Mammary epithelial cell (primary cell): ENCODE measurements at places on chromosomes 11 and 22. TPM values are rescaled to one million over a fixed set of nuclear protein-coding genes. Genes with fewer than 3 reads are reported as not detected.
A peak's percentile ranks its signal among the peaks of the same experiment; 100 is the strongest.

DNA sequence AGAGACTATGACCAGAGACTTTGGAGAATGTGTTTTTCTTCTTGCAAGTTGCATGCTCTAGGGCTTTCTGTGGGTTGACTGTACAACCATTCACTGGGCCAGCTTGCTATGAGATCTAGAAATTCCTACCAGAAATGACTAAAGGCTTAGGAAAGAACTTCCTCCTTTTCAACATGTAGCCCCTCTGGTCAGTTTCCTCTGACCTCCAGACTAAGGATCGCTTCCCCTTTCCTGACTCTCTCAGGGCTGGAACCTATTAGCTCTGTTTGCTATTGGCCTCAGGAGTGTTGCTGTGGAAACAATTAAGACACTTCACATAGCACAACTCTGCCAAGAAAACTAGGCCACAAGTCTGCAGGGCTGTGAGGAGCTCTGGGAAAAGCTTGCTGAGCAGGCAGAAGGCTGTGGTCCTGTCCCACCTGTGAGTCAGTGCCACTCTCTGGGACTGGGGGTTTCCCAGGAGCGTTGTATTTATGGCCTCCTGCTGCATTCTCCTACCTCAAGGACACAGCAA lies 10.7 kb downstream of the CRY2 start:
- peak; percentile 20 for DNase-seq

The CASP5 gene
- not detected for polyA plus RNA-seq

The CHST1 gene
- 0.02 TPM for polyA plus RNA-seq

The SLC37A2 gene
- 80.3 TPM for polyA plus RNA-seq

DNA sequence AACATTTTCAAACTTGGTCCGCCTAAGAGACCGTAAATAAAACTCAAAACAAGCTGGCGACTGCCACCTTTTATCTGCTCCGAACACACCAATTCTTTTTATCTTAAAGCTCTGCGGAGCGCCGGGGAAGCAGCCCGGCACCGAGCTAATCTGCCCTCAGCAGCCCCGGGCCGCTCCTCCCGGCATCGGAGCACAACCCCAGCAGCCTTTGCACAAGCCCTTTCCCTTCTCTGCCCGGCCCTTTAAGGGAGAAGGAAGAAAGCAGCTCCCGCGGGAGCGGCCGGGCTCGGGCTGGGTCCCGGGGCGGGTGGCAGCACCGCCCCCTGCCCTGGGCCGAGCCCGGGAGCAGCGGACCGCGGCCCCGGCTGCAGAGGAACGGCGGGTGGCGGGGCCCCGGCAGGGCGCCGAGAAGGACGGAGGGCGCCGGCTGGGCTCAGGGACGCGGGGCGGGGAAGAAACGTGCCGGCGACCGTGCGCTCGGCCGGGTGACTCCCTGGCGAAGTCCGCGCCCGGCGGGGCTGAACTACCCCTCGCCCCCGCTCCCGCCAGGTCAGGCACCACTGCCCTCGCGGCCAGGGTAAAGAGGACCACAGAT lies 133.6 kb upstream of the C11orf58 start:
- peak; percentile 66 for DNase-seq

- peak; percentile 39 for DNase-seq
Measured at GRCh38 chr11:117986981-117987574, 884 bp downstream of the IL10RA start.

The CRYAB gene
- polyA plus RNA-seq: 8.1 TPM

The MLC1 gene
- 0.02 TPM for polyA plus RNA-seq

GRCh38 chr22:33057363-33057995 lies 702 bp downstream of the SYN3 start:
- no peak for DNase-seq

DNA sequence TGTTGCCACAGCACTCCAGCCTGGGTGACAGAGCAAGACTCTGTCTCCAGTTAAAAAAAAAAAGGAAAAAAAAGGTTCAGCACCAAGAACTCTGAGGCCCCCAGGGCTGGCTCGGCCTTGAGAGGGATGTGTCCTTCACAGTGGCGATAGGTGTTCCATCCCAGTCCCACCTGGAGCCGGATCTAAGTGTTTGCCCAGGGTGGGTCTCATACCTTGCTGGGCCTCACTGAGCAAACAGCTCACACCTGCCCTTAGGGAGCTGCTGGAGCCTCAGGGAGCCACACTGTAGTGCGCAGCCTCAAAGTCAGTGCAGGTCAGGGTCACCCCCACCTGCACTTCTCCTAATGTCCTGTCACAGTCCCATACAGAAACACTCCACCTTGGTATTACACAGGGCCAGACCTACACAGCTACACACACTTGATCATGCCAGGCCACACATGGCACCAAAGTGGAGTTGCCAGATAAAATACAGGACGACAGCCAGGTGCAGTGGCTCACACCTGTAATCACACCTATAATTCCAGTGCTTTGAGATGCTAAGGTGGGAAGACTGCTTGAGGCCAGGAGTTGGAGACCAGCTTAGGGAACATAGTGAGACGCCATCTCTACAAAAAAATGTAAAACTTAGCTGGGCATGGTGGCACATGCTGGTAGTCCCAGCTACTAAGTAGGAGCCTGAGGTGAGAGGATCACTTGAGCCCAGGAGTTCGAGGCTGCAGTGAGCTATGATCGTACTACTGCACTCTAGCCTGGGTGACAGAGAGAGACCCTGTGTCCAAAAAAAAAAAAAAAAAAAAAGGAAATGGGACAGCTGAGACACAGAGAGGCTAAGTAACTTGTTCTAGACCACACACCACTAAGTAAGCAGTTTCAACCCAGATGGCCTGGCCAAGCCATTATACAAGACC lies 7.3 kb downstream of the STARD10 start:
- no peak for DNase-seq

The INSC gene
- 0.63 TPM for polyA plus RNA-seq

The CRYBB3 gene
- 0.09 TPM for polyA plus RNA-seq

The RFPL2 gene
- polyA plus RNA-seq: not detected

DNA sequence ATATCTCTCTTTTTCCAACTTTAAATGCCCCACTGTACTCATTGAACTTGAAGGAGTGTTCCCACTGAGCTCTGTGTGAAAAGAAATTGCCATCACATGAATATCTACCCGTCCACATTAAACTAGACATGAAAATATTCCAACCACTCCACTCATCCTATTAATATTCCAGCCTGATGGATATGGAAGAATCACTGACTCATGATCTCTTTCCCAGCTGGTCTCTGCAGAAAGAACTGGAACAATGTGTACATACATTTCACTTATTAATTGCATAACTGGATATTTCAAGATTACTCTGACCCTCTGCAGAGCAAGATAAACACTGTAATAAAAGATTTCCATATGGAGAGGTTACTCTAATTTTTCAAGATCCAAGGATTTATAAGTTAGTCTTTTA lies 711.1 kb upstream of the LRRC4C start:
- no peak for DNase-seq

DNA sequence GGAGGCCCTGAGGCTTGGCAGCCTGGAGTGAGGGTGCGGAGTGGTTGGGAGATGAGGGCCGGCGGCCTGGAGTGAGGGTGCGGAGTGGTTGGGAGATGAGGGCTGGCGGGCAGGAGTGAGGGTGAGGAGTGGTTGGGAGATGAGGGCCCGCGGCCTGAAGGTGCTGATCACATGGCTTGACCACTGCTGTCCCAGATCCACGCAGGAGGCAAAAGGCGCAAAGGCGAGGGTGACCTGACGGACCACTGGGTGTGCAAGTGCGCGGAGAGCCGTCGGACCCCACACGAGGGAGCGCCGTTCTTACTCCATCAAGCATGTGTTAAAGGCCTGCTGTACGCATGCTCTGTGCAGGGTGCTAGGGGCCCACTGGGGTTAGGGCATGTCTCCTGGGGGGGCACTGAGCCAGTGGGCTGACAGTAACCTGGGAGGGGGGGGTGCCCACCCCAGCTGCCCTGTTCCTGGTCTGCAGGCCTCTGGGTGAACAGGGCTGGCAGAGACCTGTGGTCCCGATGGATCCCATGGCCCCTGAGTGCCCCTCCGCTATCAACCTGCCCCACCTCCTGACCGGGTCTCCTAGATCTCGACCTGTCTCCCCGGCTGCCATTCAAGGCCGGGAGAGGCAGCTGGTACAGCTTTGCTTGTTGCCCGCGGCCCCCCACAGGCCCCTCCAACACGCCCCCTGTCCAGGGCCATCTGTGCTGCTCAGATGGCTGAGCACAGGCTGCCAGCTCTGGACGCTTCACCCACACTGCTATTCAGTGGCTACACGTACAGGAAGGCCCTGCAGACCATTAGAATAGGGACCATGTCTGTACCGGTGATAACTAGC lies 21.1 kb downstream of the MRGPRD start:
- no peak for DNase-seq

DNA sequence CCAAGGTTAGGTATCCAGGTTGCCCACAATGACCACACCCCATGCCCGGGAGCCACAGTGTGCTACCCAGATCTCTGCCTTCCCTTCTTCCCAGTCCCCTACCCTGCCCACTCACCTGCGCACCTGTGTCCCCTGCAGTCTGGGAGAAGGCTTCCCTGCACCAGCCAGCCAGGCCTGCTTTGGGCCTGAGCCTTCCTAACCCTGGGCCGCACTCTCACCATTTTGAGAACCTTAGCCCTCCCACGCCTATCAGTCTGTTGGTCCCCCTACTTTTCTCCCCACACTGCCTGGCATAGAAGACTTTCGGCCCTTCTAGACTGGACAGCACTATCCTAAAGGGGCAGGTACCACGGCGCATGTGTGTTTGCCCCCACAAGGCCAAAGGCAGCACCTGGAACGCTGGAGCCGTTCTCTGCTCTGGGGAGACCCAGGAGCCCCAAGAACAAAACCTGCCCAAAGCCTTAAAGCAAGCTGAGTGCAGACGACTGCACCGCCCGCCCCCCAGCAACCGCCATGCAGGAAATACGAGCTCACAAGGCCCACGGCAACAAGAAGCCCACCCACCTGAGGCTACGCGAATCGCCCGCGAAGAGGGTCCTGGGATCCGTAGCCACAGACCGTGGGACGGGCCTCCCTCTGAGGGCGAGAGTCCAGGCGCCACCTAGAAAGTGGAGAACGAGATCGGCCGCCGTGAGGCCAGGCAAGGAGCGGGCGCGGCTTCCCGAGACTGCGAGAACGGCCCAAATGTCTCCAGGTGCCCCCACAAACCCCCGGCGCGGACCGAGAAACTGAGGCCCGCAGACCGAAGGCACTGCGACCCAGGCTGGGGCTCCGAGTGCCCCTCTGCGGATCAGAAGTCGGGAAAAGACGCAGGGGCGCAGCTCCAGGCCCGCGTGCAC lies 546 bp downstream of the GNB1L start:
- DNase-seq: no peak

The PATE2 gene
- not detected for polyA plus RNA-seq

DNA sequence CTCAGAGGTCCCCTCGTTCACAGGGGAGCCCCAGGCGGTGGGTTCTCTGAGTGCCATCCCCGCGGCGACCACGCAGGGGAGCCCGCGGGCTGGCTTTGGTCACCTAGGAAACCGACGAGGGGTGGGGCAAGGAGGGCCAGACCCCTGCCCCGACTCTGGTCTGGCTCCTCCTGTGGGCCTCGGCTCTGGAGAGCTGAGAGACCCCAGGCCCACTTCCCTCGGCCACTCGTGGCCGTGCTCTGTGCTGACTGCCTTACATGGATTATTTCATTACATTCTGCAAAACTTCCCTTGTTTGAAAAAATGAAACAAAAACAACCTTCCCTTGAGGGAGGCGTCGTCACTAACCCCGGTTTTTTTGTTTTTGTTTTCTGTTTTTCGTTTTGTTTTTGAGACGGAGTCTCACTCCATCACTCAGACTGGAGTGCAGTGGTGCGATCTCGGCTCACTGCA lies 15.1 kb upstream of the CYTH4 start:
- DNase-seq: no peak

- DNase-seq: peak; percentile 76
Measured at GRCh38 chr11:79414644-79415317, 26.0 kb downstream of the TENM4 start.

GRCh38 chr22:35938226-35938625 lies 90.4 kb downstream of the RBFOX2 start:
- DNase-seq: no peak

DNA sequence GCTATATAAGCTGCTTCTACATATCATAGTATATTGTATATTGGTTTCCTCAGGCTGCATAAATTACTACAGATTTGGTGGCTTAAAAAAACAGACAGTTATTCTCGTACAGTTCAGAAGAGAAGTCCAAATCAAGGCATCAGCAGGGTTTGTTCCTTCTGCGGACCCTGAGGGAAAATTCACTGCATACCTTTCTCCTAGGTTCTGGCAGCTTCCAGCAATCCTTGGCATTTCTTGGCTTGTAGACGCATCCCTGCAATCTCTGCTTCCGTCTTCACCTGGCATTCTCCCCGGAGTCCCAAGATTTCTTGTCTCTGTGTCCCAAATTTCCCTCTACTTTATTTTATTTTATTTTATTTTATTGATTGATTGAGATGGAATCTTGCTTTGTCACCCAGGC lies 142.8 kb downstream of the COMMD9 start:
- peak; percentile 17 for DNase-seq

The KCNC1 gene
- polyA plus RNA-seq: not detected

DNA sequence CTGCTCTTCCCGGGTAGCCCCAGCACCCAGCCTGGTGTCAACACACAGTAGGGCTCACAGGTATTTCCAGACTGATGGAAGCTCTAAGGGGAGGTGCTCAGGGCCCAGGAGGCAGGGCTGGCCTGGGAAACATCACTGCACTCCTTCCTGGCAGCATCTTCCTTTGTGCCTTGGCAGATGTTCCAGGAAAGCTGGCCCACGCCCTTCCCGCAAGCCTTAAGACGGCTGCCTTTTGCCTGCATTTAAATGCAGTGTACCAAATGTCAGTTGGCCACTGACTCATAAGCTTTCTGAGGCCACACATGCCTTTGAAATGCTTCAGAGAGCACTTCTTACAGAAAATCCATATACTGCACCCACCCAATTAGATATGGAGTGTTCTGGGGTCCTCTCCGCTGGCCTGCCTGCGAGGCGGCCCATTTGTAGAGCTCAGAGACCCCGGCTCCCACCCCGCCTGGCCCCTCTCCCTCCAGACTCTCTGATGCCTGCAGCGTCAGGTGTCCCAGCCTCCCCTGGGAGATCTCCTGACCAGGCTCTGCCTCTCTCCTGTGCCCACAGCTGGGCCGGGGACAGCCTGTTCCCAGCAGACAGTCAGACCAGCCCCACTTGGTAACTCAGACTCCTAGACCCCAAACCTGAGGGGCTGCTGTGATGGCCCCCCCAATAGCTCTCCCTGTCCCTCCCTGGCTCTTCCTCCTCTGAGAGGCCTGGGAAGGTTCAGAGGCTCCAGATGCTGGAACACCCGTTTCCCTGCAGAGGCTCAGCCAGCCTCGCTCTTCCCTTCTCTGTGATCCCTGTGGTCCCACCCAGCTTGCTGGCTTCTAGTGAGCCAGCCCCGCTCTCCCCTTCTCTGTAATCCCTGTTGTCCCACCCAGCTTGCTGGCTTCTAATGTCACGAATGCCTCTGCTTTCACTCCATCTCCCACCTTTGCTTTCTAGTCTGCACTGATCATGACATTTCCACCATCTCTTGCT lies 47.6 kb upstream of the THY1 start:
- DNase-seq: peak; percentile 75
